ENCODE measurements at places on chromosomes 7 and 10. TPM values are rescaled to one million over a fixed set of nuclear protein-coding genes. Genes with fewer than 3 reads are reported as not detected.

NUP42 gene
- 57.0 TPM for total RNA-seq

ARPC1A gene
- total RNA-seq = 82.4 TPM

GRCh38 chr7:128435327-128435686 lies 20.4 kb upstream of the HILPDA start:
- H3K27ac ChIP-seq = no peak overlapping the region
- no peak overlapping the region for H3K4me3 ChIP-seq
- H3K4me1 ChIP-seq = no peaks in the 10 kb centered on the region
- no peaks in the 10 kb centered on the region for H3K36me3 ChIP-seq

DNA sequence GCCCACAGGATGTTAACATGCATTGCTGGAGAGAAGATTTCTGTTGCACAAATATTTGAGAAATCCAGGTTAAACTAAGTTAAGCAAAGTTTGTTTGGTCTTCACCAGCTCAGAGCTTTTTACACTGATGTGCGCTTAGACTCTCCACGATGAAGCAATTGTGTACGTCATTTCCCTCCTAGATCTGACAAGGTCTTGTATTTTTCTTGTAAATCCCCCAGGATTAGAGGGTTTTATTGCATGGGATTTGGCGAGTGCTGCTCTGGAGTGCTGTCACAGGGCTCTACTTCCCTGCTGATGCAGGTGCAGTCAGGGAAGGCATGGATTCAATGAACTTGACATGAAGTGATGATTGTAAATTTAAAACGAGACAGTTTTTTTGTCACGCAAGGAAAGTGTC lies 173.3 kb downstream of the PDE1C start:
- H3K36me3 ChIP-seq = no peaks in the 10 kb centered on the region
- no peak overlapping the region for H3K4me3 ChIP-seq
- no peak for DNase-seq
- no peaks in the 10 kb centered on the region for H3K27me3 ChIP-seq
- H3K27ac ChIP-seq = no peak overlapping the region
- no peaks in the 10 kb centered on the region for H3K4me1 ChIP-seq

DNA sequence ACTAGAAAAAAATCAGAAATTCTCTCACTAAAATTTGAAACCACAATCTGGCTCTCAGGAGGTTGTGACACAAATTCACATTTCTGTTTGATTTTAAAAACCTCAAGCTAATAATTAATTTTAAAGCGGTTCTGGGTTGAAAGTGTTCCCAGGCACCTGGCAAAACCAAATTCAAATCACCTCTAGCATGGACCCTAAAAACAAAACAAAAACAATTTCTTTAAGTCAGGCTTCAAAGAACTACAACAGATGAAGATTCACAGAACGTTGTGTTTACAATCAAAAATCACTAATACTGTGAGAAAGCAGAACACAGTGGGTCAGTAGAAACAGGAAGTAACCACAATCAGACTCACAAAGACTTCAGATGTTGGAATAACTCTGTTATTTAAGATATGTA lies 7.2 kb upstream of the RELN start:
- no peaks in the 10 kb centered on the region for H3K4me1 ChIP-seq
- H3K27me3 ChIP-seq = peaks cover under 1% of the 10 kb centered on the region
- DNase-seq = no peak
- H3K27ac ChIP-seq = no peak overlapping the region
- H3K4me3 ChIP-seq = no peak overlapping the region

- no peak overlapping the region for H3K4me3 ChIP-seq
- H3K4me1 ChIP-seq = no peaks in the 10 kb centered on the region
- no peaks in the 10 kb centered on the region for H3K27me3 ChIP-seq
Measured at GRCh38 chr7:21461282-21461681, 33.4 kb downstream of the SP4 start.

CACNB2 gene
- 26.6 TPM for total RNA-seq

- H3K27ac ChIP-seq = no peak overlapping the region
- no peak for DNase-seq
Measured at GRCh38 chr7:27972276-27972675, 208.3 kb downstream of the JAZF1 start.

- no peak for DNase-seq
- no peaks in the 10 kb centered on the region for H3K27me3 ChIP-seq
- no peak overlapping the region for H3K4me3 ChIP-seq
- H3K4me1 ChIP-seq = no peaks in the 10 kb centered on the region
Measured at GRCh38 chr10:19947656-19948055, 131.4 kb downstream of the PLXDC2 start.

ANKMY2 gene
- 61.3 TPM for total RNA-seq

- H3K4me3 ChIP-seq = no peak overlapping the region
- peaks cover 4% of the 10 kb centered on the region for H3K4me1 ChIP-seq
- no peaks in the 10 kb centered on the region for H3K36me3 ChIP-seq
- peak; percentile 75 for DNase-seq
- H3K27me3 ChIP-seq = no peaks in the 10 kb centered on the region
Measured at GRCh38 chr7:71615017-71615416, 483.1 kb downstream of the GALNT17 start.

GRCh38 chr10:3881622-3882021 lies 96.6 kb upstream of the KLF6 start:
- H3K4me3 ChIP-seq = no peak overlapping the region
- no peaks in the 10 kb centered on the region for H3K36me3 ChIP-seq
- H3K27me3 ChIP-seq = no peaks in the 10 kb centered on the region
- DNase-seq = no peak
- no peak overlapping the region for H3K27ac ChIP-seq

GARIN1A gene
- total RNA-seq = 2.6 TPM

GRCh38 chr10:94240901-94241300 lies 121.8 kb downstream of the NOC3L start:
- H3K27ac ChIP-seq = peak overlapping the region; percentile 49
- no peak overlapping the region for H3K4me3 ChIP-seq
- peaks cover 1% of the 10 kb centered on the region for H3K36me3 ChIP-seq
- no peak for DNase-seq
- H3K27me3 ChIP-seq = no peaks in the 10 kb centered on the region
- no peaks in the 10 kb centered on the region for H3K4me1 ChIP-seq

CLRN3 gene
- total RNA-seq = 0.17 TPM

DNA sequence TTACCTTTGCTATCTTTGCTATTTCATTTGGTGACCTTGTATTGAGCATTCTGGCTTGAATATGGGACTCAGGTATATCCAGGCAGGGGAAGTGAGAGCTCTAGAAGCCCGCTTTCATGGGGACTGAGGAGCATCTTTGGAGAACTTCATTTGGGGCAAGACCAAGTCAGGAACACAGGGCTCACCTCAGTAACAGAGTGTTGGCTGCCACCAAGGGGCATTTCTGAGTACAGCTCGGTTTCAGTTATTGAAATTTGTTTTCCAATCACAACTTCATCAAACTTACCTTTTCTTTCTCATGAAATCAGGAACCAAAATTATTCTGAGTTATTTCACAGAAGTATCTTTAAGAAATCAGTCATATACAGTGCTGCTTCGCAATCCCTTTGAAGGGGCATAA lies 337.2 kb downstream of the C7orf25 start:
- no peak overlapping the region for H3K4me3 ChIP-seq
- H3K4me1 ChIP-seq = no peaks in the 10 kb centered on the region
- peak; percentile 22 for DNase-seq

ALKBH4 gene
- 17.4 TPM for total RNA-seq

All from spinal cord (tissue), 10 donors.